Transverse colon (tissue), 4 donors: ENCODE measurements at places on chromosomes 11 and 22. TPM values are rescaled to one million over a fixed set of nuclear protein-coding genes. Genes with fewer than 3 reads are reported as not detected.

The PLAAT2 gene
- total RNA-seq, result 43.0 TPM

The PSMC3 gene
- 56.5 TPM for total RNA-seq

DNA sequence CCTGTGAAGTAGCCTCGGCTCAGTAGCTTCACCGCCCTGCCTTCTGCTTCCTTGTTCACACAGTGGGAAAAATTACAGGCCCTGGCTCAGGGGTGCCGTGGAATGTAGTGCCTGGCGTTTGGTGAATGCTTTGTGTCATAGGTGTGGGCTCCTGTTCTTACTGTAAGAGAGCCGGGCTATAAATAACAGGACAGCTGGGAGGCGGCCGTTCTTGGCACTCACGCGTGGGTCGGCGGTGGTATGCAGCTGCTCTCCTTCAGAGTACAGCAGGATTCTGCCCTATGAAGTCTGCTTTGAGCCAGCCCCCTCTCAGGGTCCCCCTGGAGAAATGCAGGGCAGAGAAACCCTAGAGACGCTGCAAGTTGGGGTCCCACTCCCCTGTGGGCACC, 84.2 kb downstream of the CTTN start:
- no peak for DNase-seq
- H3K36me3 ChIP-seq, result no peaks in the 10 kb centered on the region
- no peak overlapping the region for H3K4me3 ChIP-seq
- no peak overlapping the region for H3K27ac ChIP-seq

DNA sequence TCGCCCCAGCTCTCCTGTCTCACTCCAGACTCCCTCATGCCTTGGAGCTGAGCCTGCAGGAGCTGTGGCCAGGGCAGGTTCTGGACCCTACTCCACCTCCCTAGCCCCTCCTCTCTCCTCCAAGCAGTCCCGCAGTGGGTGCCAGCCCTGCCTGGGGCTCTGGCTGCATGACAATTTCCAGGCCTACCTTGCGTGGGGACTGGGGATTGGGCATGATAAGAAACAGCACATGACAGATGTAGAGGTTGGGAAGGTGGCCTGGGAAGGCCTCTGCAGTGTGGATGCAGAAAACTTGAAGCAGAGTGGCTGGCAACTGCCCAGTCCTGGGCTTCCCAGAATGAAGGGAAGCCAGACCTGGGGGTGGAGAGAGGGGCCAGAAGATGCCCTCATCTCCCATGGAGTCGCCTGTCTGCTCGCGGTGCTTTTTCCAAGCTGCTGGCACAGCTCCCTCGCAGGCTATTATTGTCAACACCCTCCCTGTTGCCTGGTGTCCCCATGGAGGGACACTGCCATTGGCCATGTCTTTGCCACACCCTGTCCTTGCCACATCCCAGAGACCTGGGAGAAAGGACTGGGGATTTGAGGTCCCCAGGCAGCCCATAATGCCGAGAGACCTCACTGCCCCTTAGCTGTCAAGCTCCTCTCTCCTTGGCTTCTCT, 48.9 kb upstream of the CDON start:
- no peaks in the 10 kb centered on the region for H3K27me3 ChIP-seq
- peak overlapping the region; percentile 90 for H3K27ac ChIP-seq
- H3K4me3 ChIP-seq, result no peak overlapping the region
- H3K36me3 ChIP-seq, result no peaks in the 10 kb centered on the region
- no peak for DNase-seq

The SPDYC gene
- total RNA-seq, result not detected

The ESAM gene
- 5.8 TPM for total RNA-seq
